ENCODE measurements at places on chromosomes 3 and 15. TPM values are rescaled to one million over a fixed set of nuclear protein-coding genes. Genes with fewer than 3 reads are reported as not detected.

Gene CYP11A1
- total RNA-seq = 1.3 TPM

Gene ISG20
- total RNA-seq = 18.6 TPM

Gene MCF2L2
- total RNA-seq = 1.5 TPM

Gene CCDC54
- not detected for total RNA-seq

Gene PLS1
- 1.6 TPM for total RNA-seq

Gene REC114
- total RNA-seq = not detected

Gene A4GNT
- not detected for total RNA-seq

Gene PRR20G
- total RNA-seq = not detected

Gene TMEM42
- 20.3 TPM for total RNA-seq

Gene GOLGA6A
- not detected for total RNA-seq

Gene TRIM42
- total RNA-seq = not detected

Gene GOLGA8T
- total RNA-seq = not detected

Gene C3orf62
- 4.2 TPM for total RNA-seq

Gene FETUB
- not detected for total RNA-seq

Gene SLC2A2
- total RNA-seq = not detected

Gene ERICH6
- 0.29 TPM for total RNA-seq

Gene TLR9
- total RNA-seq = 0.29 TPM

Gene CHST14
- 10.8 TPM for total RNA-seq

Gene SLC6A1
- 0.29 TPM for total RNA-seq

Gene GPR149
- not detected for total RNA-seq

Gene BUB1B
- total RNA-seq = 1.4 TPM

Gene CCK
- not detected for total RNA-seq

Gene FOXL2
- 0.33 TPM for total RNA-seq

Gene CYP1A1
- total RNA-seq = 32.1 TPM

Gene ACAN
- total RNA-seq = not detected

Gene BCL2A1
- 1.4 TPM for total RNA-seq

Gene FBN1
- total RNA-seq = 210 TPM

Gene ACAA1
- 69.2 TPM for total RNA-seq

Gene PRTG
- 11.6 TPM for total RNA-seq
